Fibroblast of lung (primary cell): ENCODE measurements at places on chromosomes 12 and 14.

DNA sequence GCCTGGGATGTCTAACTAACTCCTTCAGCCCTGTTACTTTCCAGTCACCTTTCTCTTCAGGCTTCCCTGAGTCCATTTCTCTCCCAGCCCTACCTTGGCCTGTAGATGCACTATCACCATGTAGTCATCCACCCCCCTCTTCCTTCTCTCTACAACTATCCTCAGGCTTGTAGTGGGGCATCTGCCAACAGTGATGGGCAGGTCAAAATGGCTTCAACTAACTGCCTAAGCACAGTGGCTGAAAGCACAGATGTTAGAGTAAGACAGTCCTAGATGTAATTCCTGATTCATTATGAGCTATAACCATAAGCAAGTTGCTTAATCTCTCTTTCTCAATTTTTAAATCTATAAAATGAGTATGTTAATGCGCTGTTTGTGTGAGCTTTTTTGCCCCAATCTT lies 133.6 kb upstream of the NAV3 start:
- DNase-seq, result no peak

DNA sequence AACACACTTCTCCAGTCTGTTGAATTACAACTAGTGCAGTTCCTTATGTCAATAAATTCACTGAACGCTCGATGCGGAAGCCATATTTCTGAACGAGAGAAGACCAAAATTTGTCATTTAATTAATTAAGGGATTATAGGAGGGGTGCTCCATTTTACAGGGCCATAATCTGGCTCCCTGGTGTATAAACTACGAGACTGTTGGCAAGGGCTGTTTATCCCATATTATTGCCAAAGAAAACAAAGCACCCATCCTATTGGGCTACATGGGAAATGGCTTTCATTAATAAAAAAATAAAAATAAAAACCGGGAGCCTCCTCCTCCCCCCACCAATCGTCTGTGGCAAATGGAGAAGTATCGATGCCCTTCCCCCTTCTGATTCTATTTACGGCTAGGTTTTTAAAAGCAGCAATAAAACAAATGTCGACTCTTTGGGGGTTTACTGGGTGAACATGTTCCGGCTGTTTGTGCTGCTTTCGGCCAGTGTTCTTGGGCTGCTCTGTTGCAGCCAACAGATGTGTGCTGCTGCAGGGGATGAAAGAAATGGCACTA lies 24.8 kb downstream of the ATF7 start:
- DNase-seq, result peak; percentile 28

- peak; percentile 22 for DNase-seq
These were observed 66.6 kb downstream of the LLPH start for GRCh38 chr12:66063916-66064315.

- DNase-seq, result no peak
These were observed 348.8 kb downstream of the PDZRN4 start for GRCh38 chr12:41536813-41537490.

GRCh38 chr14:100902295-100903133 lies 1.0 kb downstream of the RTL1 start:
- no peak for DNase-seq
